Fibroblast of mammary gland (primary cell): ENCODE measurements at places on chromosomes 13 and 19.

- peak; percentile 25 for DNase-seq
These were observed 55.8 kb upstream of the KCTD15 start for GRCh38 chr19:33740811-33741396.

GRCh38 chr19:46112527-46112926, 12.0 kb downstream of the IGFL3 start:
- no peak for DNase-seq

DNA sequence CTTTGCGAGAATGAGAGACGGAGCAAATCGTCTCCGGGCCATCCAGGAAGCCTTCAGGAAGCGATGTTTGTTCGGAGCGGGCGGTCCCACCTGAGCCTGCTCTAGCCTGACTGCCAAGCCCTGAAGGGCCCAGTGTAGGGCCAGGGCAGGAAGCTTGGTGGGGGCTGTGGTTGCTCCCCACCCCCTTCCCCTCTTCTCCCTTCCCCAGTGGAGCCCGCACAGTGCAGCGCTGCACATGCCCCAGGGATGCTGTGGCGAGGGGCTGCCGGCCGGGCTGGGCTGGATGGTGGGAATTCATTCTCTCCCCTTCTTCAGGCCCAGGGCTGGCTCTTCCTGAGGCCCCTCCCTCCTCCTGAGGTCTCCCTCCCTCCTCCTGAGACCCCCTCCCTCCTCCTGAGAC, 7.1 kb upstream of the GRTP1 start:
- DNase-seq = no peak

DNA sequence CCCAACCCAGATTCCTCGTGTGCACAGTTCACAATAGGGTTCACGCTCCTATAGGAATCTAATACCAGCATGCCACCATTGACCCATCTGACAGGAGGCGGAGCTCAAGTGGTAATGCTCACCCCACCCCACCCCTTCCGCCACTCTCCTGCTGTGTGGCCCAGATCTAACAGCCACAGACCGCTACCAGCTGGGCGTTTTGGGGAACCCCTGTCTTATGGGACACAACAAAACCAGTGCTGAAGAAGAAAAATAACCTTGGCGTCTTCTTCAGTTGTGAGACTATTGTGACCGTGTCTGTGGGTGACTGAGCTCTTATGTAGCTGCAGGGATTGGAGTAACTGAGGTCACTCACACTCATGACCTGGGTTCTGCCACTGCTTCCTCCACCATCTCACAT, 5.2 kb upstream of the OR10H1 start:
- no peak for DNase-seq

- peak; percentile 6 for DNase-seq
These were observed 34.4 kb upstream of the MIR17HG start for GRCh38 chr13:91313103-91313502.

GRCh38 chr19:18333680-18334079, 6.7 kb upstream of the PGPEP1 start:
- DNase-seq = no peak

- no peak for DNase-seq
These were observed 26.5 kb downstream of the ATP4B start for GRCh38 chr13:113631341-113632095.

DNA sequence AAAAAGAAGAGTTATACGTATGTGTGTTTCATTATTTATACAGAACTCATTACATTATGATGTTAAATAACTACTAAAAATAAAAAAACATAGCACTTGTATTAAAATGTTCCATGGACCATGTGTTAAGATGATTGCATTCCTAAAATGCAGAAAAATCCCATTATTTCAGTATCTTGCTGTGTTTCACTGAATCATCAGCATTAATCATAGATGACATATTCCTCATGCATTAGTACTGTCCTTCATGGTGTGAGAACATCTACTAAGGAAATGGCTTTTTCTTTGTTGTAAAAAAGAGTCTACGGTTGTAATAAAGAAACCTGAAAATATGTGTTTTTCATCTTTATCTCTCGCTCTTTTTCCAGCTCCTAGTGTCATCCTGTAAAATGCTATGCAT, 416.5 kb downstream of the FGF14 start:
- peak; percentile 78 for DNase-seq

DNA sequence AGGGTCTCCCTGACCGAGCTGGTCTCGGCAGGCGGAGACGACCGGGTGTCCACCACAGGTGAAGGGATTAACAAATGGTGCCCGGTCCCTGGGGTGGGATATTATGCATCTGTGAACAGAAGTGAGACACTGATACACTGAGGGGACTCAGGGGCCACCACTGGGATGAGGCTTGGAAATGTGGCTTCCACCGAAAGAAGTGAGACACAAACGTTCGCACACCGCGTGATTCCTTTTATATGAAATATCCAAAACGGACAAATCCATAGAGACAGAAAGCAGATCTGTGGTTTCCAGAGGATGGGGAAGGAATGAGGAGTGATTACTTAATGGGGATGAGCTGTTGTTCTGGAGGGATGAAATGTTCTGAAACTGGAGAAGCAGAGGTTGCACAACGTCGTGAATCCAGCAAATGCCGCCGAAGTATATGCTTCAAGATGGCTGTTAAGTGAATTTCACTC, 47.5 kb downstream of the C13orf46 start:
- peak; percentile 95 for DNase-seq

- no peak for DNase-seq
These were observed 95.7 kb downstream of the SLC10A2 start for GRCh38 chr13:102970542-102970941.

GRCh38 chr13:76067850-76068249, 431.7 kb downstream of the LMO7 start:
- no peak for DNase-seq

DNA sequence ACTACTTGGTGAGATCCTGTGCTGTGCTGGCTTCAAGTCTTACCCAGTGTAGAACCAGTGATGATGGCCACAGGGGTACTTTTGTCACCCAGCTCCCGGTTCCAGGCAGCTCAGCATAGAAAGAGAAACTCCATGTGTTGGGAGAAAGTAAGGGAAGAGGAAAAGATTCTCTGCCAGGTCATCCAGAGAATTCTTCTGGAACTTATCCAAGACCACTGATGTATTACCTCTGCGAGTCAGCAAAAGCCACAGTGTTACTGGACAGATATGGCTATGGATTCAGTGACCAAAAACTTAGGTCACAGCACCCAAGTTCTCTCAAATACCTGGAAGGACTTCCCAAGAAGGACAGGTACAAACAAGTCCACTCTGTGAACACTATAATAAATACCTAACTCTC, 399.5 kb upstream of the MIR17HG start:
- DNase-seq = no peak

- no peak for DNase-seq
These were observed 481.5 kb upstream of the MIR17HG start for GRCh38 chr13:90866006-90866405.

- DNase-seq = no peak
These were observed 42.4 kb downstream of the GPR12 start for GRCh38 chr13:26718146-26718545.

- DNase-seq = no peak
These were observed 62.8 kb upstream of the PCDH9 start for GRCh38 chr13:67292886-67293285.

DNA sequence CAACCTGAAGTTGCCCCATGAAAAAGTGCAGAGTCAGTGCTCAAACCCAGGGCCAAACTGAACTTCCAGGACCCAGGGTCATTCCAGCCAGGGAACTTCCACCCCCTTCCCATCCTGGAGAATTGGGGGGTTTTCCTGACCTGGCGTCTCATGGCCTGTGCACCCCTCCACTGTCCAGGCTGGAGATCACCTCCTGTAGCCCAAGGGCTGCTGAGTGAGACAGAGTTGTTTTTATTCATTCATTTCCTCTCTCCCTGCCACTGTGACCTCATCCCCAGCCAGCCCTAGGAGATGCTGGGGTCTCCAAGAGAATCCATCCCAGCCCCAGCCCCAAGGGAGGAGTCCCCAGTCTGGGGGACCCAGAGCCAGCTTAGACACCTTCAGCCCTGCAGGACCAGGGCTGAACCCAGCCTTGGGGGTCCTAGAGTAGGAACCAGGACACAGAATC, 4.2 kb downstream of the FCHO1 start:
- DNase-seq = no peak

GRCh38 chr13:44809190-44809589, 180.1 kb downstream of the NUFIP1 start:
- DNase-seq = no peak

DNA sequence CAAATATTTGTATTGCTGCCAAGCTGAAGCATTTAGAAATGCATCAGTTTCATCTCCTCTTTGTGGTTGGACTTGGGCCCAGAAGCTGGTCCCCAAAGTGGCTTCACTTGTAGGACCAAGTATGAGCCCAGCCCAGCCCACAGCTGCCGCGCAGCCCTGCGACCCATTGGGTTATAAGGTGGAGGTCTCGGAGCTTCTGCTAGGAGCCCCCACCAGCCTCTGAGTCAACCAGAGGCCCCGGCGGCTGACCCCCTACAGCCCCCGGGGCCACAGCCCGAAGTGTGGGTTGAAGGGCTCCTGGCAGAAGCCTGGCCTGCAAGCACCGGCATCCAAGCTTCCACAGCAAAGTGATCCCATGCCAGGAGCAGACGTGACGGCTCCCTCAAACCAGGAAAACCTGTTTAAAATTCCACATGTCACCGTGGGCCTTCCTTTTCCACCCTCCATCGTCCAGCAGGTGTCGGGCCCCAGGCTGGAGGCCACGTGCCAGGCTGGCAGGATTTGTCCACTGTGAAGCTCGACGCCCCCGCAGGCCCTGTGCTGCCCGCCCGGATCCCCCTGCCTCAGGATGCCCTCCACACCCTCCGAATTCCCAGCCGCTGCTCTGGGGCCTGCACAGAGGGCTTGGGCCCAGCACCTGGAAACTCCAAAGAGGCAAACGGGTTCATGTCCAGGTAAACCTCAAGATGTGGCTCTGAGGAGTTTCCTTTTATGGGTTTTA, 54.7 kb downstream of the C13orf46 start:
- no peak for DNase-seq

DNA sequence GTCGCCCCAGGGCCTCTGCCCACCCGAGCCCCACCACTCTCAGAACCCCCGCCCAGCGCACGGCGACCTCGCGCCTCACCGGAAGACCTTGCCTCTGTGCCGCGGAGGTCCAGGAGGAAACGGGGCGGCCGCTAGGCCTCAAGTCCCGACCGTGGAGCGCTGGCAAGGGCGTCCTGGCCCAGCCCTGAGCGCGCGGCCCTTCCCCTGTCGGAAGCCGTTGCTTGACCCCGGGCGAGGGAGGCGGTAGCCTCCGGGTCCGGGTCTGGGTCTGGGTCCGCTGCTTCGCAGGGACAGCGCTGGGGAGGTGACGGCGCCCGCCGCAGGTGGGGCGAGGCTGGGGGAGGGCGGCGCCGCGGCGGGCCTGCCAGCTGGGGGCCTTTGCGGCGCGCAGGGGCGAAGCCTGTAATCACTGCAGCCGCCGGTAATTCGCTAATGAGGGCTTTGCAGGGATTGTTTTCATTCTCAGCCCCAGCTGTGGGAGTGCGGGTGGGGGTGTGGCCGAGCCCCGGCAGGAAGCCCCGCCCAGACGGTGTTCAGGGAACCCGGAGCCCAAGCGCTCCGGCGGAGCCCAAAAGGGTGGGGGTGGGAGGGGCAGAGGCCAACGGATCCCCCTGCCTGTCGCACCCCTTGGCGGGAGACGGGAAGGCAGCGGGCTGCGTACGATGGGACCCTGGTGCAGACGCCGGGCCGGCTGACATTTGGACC, 8.6 kb downstream of the C19orf25 start:
- DNase-seq = no peak

GRCh38 chr19:19461671-19462622, 53.4 kb downstream of the TSSK6 start:
- DNase-seq = peak; percentile 37

DNA sequence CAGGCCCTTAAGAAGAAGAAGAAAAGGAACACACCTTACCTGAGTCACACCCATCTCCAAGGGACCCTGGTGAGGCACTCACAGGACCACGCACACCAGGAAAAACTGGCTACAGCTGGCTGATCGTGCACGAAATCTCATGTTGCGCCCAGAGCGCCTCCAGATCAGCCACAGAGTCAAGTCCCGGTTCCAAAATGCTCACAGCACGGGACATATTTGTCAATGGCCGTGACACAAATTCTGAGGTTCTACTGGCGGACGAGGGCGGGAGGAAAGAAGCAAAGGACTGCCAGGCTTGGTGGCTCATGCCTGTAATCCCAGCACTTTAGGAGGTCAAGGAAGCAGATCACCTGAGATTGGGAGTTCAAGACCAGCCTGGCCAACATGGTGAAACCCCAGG, 21.5 kb downstream of the SH3GL1 start:
- DNase-seq = no peak

DNA sequence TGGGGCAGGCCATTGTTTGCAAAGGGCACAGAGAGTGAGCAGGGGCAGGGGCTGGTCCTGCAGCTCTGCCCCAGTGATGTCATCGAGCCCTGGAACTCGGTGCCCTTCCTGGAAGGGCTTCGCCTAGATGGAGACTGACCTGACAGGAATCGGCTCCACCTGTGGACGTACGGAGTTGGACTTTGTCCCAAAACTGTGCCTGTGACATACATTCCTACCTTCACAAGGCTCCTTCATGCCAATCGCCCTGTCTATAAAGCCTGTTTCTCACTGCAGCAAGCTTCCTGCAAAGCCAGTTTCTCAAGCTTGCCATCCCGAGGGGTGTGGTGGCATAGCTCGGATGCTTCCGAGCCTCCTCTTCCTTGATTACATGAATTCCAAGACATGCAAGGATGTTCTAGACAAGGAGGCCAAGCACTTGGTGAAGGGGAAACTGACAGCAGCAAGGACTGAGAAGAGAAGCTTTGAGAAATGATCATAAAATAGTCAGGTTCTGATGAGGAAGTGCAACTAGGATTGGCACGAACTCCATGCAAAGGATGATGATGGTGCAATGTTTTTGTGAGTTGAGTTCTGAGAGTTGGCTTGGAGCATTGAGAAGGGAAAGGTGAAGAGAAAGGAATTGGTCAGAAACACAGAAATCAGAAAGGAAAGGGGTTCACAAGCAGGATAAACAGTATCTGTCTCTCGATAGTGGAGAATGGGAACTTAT, 73.6 kb upstream of the STK24 start:
- DNase-seq = no peak

- DNase-seq = no peak
These were observed 16.3 kb upstream of the TSPAN16 start for GRCh38 chr19:11279505-11280236.

GRCh38 chr13:30366088-30366487, 56.2 kb upstream of the UBE2L5 start:
- DNase-seq = no peak

- no peak for DNase-seq
These were observed 83.8 kb downstream of the FAM216B start for GRCh38 chr13:42864952-42865767.

DNA sequence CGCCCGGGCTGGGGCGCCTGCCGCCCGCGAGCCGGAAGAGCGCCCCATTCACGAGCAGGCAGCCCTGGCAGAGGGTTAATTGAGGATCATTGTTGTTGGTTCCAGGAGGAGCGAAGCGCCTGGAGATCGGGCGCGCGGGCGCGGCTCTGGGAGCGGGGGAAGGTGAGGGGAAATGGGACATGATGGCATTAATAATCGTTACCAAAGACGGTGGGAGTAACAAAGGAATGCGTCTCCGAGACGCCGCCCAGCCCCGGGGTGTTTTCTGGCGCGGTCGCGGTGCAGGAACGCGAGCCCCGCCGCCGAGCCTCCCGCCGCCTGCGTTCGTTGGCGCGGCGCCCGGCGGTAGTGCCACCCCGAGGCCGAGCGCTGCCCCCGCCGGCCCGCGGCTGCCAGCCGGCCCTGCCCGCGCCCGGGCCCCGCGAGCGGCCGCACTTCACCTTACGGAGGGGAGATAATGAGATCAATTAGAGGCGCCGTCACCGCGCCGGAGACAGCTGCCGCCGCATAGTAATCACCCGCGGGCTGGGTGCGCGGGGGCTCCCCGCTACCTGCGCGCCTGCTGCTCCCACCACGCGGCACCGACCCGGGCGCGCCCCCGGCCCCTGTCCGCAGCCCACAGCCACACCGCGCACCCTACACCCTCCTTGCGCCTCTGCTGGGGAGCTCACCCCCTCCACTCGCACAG, 2.8 kb downstream of the ZNF536 start:
- no peak for DNase-seq
